Inflammatory macrophage (primary cell): ENCODE measurements at places on chromosomes 16 and 17.

GRCh38 chr17:64174686-64175456 is 44.9 kb upstream of the ERN1 start:
- peak; percentile 99 for DNase-seq

- DNase-seq = no peak
Measured at GRCh38 chr17:80476877-80477646, 655 bp upstream of the NPTX1 start.

DNA sequence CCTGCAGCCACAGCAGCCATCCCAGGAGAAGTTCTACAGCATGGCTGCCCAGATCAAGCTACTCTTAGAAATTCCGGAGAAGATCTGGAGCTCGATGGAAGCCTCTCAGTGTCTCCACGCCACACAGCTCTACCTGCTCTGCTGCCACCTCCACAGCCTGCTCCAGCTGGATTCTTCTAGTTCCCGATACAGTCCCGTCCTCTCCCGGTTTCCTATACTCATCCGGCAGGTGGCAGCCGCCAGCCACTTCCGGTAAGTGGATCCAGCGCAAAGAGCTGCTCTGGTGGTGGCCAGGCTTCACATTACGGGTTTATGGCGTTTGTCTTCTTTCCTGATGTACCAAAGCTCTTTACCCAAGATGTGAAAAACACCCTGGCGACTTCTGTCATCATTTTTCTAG is 3.6 kb downstream of the COG1 start:
- DNase-seq = no peak

GRCh38 chr16:11315510-11315909 is 29.7 kb upstream of the RMI2 start:
- no peak for DNase-seq

DNA sequence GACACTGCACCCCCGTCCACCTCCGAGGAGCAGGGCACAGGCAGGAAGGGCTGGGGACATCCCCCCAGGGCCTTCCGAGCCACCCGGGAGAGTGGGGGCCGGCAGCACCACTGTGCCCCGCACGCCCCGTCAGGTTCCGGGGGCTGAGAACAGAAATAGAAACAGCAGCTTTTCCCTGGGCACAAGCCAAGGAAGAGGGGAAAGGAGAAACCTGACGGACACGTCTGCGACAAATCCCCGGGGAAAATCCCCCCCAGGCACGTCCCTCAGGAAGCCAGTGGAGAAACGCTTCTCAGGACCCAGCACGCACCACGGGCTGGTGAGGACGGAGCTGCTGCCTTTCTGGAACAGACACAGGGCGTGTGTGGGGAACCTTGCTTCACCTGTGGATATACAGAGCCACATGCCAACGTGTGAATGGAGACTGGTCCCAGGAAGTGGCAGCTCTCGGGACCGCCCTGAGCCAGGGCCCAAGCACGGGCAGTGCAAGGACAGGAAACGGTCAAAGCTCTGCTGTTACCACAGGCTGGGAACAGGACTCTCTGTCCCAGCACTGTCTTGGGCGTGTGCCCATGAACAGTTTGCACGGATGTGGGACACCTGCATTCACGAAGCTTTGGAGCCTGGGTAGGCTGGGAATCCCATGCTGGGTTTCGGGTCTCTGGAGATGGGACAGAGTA is 1.2 kb upstream of the TMEM204 start:
- no peak for DNase-seq

- no peak for DNase-seq
Measured at GRCh38 chr17:73971127-73971526, 232.4 kb upstream of the RPL38 start.

- no peak for DNase-seq
Measured at GRCh38 chr16:974611-975261, 4.0 kb upstream of the LMF1 start.

- peak; percentile 36 for DNase-seq
Measured at GRCh38 chr17:9865586-9865985, 39.5 kb downstream of the RCVRN start.

DNA sequence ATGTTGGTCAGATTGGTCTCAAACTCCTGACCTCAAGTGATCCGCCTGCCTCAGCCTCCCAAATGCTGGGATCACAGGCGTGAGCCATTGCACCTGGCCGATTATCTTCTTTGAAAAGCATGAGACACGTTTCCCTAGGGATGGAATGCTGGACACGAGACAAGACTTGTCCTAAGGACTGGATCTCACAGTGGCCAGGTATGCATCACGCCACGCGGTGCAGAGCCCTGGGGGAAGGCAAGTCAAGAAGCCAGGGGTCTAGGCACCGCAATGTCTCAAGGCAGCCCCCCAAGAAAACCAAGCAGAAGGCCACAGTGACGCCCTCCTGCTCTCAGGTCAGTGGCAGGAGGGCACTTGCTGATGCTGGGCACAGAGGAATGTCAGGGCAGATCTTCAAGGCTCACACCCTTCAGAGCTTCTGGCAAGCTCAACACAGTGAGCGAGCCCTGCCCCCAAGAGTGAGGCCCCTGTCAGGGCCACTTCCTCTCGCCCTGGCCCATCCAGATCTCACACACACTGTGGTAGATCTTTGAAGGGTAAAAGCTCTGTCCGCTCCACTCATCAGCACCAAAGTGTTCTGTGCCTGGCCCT is 134.7 kb downstream of the ZNF778 start:
- DNase-seq = no peak

GRCh38 chr17:67093348-67093747 is 49.0 kb downstream of the CACNG1 start:
- no peak for DNase-seq

DNA sequence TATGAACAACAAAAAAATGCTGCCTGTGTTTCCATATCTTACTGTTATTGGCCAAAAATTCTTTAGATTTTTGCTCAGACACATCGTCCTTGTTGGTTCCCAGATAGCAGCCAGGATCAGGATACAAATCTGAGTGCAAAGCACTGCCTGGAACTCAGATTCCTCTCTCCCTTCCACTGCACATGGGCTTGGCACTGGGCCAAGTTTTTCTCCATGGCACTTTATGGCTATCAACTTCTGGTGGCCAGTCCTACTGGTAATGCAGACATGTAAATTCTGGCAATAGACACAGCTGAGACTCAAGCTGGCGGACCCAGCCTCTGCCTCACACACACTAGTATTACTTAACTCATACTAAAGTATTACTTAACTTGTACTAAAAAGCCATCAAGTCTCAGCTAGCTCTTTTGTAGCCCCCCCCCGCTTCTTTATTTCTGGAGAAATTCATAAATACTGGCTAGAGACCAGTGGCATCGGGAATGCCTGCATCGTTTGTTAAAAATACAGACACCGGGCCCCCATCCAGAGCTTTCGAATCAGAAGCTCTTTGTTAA is 181.2 kb upstream of the COX10 start:
- no peak for DNase-seq
